ENCODE measurements at places on chromosomes 5 and 9.

DNA sequence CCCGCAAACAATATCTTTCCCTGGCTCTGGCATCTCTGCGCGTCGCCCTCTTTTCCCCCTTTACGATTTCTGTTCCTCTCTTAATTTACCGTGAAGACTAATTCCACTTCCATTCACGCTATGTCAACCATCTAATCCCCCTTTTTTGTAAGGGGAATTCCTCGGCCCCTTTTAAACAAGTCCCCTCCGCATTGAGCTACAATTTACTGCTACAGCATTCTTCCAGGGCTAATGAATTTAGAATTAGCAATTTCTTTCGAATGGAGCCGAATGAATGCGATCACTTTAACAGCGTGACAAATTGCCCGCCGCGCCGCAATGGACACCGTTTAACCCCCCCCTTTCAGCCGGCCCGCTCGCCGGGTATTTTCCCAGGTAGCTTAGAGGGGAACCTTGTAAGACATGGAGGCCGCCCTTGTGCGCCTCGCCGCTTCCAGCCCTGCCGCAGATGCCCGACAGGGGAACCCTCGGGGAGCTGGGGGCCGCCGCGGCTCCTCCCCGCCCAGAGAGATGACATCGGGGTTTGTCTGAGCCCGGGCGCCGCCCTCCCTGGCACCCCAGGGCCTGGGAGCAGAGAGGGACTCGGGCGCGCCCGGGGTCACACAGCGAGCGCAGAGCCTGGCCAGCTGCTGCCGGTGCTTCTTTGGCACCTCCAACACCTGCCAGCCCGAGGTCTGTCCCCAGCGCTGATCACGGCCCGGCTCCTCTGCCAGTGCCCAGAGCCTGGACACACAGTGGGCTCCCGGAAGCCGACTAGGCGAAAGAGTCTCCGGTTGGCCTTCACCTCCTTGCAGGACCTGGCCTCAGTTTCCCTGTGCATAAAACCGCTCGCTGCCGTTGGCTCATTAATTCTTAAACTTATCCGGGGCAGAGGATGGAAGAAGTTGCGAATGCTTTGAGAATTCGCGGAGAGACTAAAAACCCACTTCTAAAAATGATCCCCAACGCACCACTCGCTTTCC is 1.3 kb downstream of the PRDM12 start:
- DNase-seq = no peak

DNA sequence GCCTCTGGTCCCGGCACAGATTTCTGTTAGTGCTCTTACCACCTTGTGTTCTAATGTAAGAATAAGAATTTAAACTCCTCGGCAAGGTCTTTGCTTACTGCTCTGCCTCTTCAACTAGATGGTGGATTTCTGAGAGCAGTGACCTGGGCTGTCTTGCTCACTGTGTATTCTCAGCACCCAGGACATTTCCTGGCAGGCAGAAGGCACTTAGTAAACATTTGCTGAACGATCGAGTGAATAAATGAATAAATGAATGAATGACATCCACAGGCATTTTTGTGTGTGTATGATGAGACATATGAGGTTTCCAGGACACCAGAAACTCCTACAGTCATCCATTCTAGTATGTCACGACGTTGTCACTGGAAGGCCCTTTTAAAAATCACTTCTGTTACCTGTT is 143.2 kb downstream of the BOD1 start:
- no peak for DNase-seq

DNA sequence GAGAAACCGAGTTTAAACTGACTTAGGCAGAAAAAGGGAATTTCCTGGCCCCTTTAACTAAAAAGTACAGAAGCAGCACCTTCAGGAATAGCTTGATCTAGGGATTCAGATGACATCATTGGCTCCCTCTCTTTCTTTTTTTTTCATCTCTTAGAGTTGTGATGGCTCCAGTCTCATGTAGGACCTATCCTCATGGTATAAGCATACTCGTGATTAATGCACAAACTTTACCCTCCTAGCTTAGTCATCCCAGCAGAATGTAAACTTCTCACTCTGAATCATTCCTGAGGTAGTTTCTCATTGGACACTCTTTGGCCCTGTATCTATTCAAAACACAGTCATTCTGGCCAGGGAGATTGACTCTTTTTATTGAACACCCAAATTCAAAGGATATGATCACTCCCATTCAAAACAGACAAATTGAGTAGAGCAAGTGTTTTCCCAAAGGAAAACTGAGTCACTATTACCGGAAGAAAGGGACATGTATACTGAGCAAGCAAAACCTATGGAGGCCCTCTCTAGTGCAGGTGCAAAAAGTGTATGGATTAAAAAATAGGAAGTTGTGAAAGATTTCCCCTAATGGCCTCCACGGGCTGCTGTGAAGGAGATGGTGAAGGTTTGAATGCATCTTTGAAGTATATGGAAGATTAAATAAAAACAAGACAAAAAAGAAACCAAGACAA is 27.6 kb upstream of the SMIM23 start:
- DNase-seq = no peak

DNA sequence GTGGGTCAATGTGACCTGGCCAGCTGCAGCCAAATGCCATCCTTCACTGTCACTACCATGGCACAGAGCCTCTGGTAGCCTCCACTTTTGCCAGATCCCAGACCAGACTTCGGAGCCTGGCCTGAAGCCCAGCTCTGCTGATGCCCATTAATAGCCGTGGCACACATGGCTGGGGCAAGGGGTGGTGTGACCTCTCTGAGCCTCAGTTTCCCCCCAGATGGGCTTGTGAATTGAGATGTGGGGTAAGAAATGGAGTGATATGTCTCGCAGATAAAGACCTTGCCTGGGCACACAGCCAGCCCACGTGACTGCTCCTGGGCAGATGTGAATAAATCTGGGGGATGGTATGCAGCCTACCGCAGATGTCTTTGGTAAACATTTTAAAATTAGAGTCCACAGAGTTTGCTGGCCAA is 13.9 kb downstream of the SUSD3 start:
- peak; percentile 79 for DNase-seq

GRCh38 chr9:129558063-129558550 is 62.8 kb downstream of the C9orf50 start:
- DNase-seq = no peak

GRCh38 chr9:1875921-1876448 is 139.2 kb upstream of the SMARCA2 start:
- no peak for DNase-seq

DNA sequence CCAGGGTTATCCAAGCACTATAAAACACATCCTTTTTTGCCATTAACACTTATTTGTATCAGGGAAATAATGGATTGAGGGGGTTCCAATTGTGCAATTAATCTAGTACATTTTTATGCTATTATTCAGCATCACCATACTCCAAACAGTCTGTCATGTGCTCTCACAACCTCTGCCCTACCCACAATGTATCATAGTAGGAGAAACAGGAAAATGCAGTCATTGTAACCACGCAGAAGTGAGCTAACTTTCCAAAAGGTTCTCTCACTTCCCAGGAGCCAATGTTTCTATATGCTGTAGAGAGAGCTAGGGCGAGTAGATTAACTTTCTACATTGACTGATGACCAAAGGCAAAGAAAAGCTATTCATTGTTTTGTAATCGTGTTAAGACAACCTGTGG is 29.8 kb downstream of the DAB2 start:
- DNase-seq = no peak

DNA sequence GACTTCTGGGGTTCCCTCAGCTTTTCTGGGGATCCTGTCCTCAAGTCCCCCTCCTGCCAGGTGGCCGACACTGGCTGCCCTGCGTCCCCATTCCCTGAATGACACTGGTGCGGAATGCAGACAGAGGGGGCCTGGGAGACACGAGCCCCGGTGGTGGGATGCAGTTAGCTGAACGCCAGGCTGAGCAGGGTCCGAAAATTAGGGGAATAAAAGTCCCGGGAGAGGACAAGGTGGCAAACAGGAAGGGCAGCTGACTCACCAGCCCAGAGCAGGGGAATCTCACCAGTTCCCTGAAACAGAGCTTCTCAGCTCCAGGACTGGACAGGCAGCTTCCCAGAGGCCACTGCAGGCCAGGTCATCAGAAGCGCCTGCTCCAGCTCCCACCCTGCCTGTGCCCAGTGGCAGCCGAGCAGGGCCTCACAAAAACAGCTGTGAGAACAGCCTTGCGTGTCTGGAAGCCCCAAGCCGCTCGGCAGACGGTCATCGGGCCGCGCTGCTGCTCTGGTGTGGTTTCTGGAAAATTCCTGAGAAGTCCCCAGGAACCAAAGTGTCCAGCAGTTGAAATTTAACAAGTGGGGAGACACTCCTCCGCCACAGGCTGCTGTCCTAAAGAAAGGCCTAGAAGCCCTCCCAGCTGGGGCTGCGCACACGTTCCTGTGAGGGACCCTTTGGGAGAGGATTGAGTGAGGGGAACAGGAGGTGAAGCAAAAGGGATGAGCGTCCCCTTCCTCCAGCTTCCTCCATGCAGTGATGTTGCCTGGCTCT is 47.6 kb upstream of the EXOC3 start:
- no peak for DNase-seq

All from uterus (tissue), 4 donors.